ENCODE measurements at places on chromosomes 5 and 9.
A peak's percentile ranks its signal among the peaks of the same experiment; 100 is the strongest.

GRCh38 chr5:120400356-120400755 is 63.7 kb upstream of the PRR16 start:
- no peak for DNase-seq

- DNase-seq = peak; percentile 31
These were observed 432.6 kb upstream of the SLC30A5 start for GRCh38 chr5:68661237-68661636.

DNA sequence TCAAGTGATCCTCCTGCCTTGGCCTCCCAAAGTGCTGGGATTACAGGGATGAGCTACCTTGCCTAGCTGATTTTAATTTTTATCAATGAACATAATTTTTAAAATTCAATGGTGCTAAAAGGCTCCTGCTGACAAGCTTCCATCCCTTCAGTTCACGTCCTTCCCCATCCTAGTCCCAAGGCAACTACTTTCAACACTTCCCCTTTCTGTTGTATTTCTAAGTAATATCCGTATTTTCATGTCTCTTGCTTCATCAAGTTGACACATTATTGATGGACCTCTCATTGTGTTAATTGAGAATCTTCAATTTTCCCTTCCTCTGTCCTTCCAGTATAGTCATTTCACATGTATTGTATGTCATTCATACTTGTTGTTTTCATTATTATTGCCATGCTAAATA is 93.8 kb upstream of the RASGRF2 start:
- DNase-seq = no peak

DNA sequence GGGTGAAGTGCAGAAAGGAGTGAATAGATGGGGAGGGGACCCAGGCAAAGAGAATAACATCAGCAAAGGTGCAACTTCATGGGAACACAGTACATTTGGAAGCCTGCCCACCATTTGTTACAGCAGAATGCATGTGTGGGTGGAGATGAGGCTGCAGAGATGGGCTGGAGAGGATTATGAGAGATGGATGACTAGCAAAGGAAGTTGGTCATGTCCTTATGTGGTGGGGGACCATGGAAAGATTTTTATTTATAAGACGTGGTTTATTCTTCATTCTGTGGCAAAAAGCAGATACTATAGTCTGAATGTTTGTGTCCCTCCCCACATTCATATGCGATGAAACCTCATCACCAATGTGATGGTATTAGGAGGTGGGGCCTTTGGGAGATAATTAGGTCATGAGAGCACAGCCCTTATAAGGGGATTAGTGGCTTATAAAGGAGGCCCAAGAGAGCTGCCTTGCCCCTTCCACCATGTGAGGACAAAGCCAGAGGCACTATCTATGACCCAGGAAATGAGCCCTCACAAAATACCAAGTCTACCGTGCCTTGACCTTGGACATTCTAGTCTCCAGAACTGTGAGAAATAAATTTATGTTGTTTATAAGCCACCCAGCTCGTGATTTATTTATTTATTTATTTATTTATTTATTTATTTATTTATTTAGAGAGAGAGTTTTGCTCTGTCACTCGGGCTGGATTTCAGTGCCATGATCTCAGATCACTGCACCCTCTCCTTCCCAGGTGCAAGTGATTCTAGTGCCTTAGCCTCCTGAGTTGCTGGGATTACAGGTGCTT is 483.7 kb downstream of the RAB3C start:
- DNase-seq = peak; percentile 94

GRCh38 chr5:142032747-142033631 is 20.2 kb upstream of the GNPDA1 start:
- no peak for DNase-seq

GRCh38 chr9:18045326-18045725 is 428.6 kb upstream of the ADAMTSL1 start:
- DNase-seq = no peak

GRCh38 chr5:82800826-82801225 is 276.4 kb downstream of the TMEM167A start:
- DNase-seq = no peak

DNA sequence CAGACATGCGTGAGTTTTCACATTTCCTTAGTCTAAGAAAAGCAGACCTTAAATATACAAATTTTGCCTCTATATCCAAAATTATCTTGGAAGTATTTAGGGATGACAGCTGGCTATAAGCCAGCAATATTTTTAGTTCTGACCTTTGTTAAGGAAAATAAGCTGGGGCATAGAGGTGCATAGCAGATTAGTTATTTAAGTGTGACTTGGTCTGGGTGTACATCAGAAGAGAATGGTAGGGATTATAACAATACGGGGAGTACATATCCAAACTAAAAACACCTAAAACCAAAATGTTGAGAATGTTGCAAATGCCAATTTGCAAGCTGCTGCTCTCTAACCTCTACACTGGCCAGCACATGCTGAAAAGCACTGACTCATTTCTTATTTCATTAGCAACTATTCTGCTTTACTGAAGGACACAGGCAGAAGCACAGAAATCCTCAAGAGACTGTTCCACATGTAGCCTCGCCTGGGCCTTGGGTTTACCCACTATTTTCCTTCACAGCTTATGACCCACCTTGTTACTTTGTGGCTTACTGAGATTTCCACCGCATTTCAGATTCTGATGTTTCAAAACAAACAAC is 22.3 kb downstream of the LEAP2 start:
- no peak for DNase-seq

DNA sequence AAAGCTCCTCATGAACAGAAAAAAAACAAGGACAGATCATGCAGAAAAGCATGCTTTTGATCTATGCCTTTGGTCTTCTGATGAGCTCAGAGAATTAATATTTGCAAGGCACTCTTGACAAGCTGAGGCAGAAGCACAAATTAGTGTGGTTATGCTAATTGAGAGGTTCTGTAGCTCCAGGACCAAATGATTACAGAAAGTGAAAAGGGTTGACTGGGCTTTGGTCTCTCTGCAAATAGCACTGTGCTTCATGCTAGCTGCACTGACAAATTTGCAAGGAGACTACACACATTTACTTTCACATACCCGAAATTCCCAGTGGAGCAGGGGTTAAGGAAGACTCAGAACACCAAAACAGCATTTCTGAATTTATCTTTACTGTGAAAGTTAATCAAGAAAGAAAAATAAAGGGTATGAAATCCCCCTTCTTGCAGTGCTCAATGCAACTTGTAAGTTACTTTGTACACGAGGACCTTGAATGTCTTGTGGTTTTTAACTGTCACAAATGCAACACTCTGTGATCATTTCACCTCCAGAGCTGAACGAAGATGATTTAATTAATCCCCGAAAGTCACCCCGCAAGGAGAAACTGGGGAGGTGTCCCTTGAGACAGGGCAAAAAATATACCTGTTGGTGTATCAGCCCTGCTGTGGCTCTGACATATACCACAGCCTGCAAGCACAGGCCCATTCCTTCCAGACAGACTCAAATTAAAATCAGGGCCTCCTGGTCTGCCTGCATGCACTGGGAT is 11.9 kb downstream of the RAPGEF1 start:
- DNase-seq = no peak

DNA sequence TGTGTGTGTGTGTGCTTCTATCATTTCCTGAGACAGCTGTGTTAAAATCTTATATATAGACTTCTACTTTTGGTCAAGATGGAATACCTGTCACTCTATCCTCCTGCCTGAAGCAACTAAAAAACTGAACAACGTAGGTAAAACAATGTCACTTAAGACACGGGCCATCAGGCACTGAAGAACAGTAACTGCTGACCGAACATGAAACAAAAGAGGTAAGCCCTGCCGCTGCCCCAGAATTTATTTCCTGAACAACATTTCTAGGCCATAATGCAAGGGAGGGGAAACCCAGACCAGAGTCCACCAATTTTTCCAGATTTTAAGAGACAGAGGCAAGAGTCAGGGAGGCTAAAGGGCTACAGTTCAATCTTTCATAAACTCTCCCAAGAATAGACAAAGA is 156.0 kb downstream of the CDC42SE2 start:
- DNase-seq = no peak

DNA sequence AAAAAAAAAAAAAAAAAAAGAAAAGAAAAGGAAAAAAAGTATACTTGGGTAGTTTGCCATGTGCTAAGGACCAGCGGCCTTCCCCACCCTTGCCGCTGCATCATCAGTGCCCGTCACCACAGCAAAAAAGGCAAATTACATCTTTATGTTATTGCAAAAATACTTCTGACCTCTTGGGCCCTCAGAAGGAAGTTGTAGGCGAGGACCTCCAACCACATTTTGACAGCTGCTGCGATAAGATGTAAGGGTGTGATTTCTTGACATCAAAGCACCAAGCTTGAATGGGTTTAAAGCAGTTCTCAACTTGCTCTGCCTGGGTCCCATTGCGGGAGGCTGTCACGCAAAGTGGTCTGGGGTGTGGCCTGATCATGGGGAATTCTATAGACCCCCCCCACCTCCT is 39.2 kb downstream of the DMRT1 start:
- no peak for DNase-seq

DNA sequence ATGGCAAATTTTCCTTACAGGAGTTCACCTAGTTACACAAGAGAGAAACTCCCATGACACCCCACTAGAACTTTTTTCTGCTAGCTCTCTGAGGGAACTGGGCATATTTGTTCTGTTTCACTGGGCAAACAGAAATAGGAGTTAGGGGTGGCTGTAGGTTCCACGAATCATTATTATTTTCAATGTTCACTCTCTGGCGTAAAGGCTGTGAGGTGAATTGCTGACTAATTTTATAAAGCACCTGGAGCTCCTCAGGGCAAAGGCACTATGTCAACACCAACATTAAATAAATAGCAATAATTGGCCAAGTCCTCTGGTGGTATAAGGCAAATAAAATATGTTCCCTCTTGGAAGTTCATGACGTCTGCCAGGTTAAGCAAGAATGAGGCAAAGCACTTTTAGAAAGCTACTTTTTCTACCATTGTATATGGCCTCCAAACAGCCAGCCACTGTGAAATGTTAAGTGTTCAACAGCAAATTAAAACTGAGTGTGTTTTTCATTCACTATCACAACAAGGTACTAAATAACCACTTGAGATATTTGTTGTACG is 344.6 kb downstream of the PDE4D start:
- DNase-seq = no peak

GRCh38 chr5:11903614-11904264 is 507 bp downstream of the CTNND2 start:
- DNase-seq = peak; percentile 20

- DNase-seq = no peak
These were observed 53.4 kb downstream of the GAS1 start for GRCh38 chr9:86893811-86894490.

DNA sequence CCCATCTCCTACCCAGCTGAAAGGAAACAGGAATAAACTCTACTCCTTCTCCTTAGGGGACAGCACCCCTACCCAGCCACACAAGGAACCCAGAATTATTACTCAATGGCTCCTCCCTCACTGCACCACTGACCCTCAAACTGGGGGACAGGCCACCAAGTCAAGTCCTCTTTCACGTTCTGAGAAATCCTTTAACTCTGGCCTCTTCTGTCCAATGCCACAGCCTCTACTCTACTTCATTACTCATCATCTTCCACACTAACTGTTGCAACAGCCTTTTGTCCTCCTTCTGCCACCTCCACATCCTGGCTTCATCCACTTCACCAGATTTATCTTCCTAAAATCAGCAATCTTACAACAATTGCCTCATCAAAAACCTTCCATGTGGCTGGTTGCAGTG is 6.8 kb downstream of the TTC39B start:
- no peak for DNase-seq

- no peak for DNase-seq
These were observed 30.5 kb upstream of the EEIG1 start for GRCh38 chr9:128011071-128011817.

DNA sequence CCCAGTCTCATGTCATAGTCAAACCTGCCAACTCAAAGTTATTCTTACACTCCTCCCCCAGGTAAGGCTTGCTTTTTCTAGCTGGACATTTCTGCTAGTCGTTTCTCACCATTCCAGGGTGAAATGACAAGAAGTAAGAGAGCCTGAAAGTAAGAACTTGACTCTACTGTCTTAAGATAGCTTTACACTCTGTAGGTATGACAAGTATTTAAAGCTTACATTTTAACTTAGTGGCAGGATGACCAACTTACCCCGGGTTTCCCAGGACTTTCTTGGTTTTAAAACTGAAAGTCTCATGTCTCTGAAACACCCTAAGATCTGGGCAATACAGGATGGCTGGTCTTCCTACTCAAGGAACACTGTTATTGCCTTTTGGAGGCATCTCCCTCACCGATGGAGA is 67.5 kb upstream of the PIK3R1 start:
- no peak for DNase-seq
